ENCODE measurements at places on chromosomes 2 and 18.

GRCh38 chr2:5845798-5846330 lies 153.7 kb downstream of the SOX11 start:
- no peak for DNase-seq

DNA sequence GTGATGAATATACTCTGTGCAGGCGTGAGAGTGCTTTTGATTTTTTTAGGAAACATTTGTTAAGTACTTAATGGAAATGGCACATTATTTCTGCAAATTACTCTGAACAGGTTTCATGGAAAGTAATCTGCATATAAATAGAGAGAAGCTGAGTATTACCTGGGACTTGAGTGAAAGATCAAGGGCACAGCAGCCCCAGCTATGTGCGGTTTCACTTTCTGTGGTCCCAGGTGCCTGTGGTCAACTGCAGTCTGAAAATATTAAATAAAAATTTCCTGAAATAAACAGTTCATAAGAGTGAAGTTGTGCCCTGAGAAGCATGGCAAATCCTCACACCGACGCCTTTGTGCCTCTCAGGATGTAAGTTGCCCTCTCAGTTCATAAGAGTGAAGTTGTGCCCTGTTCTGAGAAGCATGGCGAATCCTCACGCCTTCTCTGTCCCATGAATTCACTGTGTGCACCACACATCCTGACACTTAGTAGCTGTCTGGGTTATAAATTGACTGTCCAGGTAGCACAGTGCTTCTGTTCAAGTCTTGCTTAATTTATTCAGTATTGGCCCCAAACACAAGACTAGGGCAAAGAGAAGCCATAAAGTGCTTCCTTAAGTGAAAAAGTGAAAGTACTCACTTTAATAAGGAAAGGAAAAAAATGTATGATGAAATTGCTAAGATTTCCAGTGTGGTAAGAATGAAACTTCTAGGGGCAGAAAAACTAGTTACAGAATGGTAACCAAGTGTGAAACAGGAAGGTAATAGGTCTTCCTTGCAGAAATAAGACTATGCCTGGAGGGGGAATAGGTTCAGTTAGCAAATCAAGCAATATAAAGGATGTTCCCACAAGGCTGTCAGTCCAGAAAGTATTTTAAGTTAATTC lies 4.3 kb upstream of the SNTG2 start:
- DNase-seq = no peak

DNA sequence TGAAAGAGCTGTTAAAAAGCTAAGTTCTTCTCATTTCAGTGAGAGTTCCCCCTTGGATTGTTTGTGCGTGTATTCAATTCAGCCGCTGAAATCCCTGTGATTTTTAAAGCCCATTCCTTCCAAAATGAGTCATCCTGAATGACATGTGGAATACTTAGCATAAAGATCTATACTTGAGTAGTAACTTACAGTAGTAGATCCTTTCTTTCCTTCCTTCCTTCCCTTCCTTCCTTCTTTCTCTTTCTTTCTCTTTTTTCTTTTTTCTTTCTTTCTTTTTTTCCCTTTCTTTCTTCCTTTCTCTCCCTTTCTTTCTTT lies 18.2 kb upstream of the SOX11 start:
- no peak for DNase-seq

GRCh38 chr2:186486651-186487647 lies 889 bp downstream of the ZC3H15 start:
- DNase-seq = no peak

- DNase-seq = no peak
Observed at GRCh38 chr2:3870222-3870621, 166.8 kb downstream of the DCDC2C start.

- DNase-seq = no peak
Observed at GRCh38 chr2:181311837-181312236, 145.3 kb upstream of the ITGA4 start.

GRCh38 chr2:144683966-144684365 lies 164.0 kb upstream of the ZEB2 start:
- no peak for DNase-seq

GRCh38 chr2:195509551-195509950 lies 147.5 kb upstream of the SLC39A10 start:
- no peak for DNase-seq

GRCh38 chr2:236403811-236404210 lies 139.6 kb upstream of the ASB18 start:
- no peak for DNase-seq

GRCh38 chr2:12120281-12121150 lies 374.1 kb downstream of the LPIN1 start:
- DNase-seq = no peak

DNA sequence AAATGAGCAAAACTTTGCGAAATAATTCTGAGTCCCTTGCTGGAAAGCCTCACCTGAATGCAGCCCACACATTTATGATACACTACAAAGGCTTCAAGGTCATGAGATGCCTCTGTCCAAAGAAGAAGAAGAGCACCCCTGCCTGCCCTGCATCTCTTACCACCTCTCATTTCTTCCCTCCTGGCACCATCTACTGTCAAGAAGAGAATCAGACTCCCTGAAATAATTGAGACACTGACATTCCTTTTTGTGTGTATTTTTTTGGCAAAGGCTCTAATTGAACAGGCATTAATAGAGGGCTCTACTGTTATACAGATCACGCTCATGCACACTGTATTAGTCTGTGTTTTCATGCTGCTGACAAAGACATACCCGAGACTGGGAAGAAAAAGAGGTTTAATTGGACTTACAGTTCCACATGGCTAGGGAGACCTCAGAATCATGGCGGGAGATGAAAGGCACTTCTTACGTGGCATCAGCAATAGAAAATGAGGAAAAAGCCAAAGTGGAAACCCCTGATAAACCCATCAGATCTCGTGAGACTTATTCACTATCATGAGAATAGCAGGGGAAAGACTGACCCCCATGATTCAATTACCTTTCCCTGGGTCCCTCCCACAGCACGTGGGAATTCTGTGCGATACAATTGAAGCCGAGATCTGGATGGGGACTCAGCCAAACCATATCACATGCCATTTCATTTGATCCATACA lies 176.3 kb downstream of the ALPK2 start:
- no peak for DNase-seq

DNA sequence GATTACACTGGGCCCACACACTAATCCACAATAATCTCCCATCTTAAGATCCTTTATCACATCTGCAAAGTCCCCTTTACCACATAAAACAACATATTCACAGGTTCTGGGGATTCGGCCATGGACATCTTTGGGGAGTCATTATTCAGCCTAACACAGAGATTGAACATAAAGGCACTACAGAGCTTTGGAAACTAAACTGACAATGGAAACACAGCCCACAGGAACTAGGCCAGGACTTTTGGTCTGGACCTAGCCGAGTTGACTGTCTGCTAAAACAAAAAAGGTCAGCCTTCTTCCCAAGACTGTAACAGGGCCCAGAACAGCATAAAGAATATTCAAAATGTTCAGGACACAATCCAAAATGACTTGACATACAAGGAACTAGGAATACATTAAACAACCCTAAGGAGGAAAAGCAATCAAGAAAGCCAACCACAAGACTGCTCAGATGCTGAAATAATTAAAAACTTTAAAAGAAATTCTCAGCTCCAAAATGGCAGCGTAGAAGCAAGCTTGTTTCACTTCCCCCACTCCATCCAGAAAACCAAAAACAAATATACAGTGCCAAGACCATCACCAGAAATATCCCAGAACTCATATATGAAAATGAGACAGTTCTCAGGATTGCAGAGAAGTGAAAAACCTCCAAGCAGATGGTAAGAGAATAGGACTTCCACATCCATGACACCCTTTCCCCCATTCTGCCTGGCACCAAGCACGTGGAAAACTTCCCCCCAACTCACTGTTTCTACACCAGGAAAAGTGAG lies 207.8 kb downstream of the ATAD2B start:
- no peak for DNase-seq

- DNase-seq = no peak
Observed at GRCh38 chr18:7987284-7987976, 420.3 kb downstream of the PTPRM start.

DNA sequence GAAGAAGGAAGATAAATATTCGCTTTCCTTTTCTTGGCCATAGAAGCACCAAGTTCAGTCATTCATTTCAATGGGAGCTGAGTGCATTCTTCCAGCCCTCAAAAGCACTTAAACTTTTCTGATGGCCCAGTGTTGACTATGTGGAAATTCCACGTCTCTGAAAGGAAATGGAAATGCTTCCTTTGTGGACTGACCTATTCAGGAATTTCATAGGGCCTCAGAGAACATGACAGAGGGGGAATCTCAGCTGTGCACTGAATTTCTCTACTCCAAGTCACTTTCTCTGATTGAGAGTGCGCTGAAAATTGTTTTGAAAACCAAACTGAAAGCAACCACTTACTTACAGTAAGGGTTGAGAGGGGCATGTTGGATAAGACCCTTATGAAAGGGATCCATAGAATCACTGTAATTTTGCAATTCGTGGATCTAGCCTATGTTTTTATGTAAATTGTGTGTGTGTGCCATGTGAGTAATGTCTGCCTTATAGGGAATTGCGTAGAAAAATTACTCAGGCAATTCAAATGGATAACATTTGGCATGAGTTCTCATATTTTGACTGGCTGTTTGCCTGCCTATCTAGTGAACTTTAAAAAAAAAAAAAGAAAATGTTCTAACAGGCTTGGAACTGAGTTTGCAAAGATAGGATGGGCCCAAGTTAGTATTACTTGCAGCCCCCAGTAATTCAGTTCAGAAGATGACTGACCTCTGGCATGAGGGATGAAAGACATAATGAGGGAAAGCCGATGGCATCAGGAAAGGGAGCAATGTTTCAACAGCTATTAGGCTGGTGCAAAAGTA lies 437.0 kb downstream of the PTPRM start:
- no peak for DNase-seq

GRCh38 chr2:7281231-7282201 lies 364.3 kb downstream of the RNF144A start:
- no peak for DNase-seq

GRCh38 chr2:160168878-160169277 lies 31.2 kb downstream of the ITGB6 start:
- no peak for DNase-seq

DNA sequence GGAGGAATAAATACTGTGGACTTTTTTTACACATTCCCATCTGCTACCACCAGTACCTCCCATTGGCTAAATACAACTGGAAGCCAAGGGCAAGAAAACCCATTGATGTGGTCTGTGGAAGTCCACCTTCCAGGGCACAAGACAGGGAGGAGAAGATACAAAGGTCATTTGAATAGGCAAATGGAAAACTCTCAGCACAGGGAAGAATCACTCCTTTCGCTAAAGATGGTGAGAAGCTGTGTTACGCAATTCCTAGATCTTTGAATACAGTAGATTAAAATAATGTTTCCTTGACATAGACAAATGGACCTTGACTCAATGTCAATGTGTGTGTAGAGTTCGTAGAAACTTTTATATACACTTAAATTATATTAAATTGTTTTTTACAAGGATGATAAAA lies 70.9 kb upstream of the ERBB4 start:
- no peak for DNase-seq

- no peak for DNase-seq
Observed at GRCh38 chr2:187936228-187936627, 355.4 kb upstream of the GULP1 start.

- DNase-seq = no peak
Observed at GRCh38 chr2:54336977-54337255, 80.9 kb upstream of the TSPYL6 start.

DNA sequence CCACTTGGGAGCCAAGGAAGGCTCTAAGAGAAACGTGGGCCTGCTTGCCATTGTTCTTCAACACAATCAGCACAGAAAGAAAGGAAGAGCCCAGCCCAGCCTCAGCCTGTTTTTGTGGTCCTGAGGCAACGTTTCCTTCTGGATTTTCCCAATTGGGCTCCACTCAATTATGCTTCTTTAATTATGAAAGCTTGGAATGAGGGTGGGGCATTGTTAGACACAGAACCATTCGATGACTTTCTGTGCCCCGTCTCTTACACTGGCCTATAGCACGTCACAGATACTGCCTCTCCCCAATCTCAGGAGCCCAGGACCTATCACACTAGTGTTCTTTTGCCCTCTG lies 207.4 kb downstream of the ZFP36L2 start:
- no peak for DNase-seq

DNA sequence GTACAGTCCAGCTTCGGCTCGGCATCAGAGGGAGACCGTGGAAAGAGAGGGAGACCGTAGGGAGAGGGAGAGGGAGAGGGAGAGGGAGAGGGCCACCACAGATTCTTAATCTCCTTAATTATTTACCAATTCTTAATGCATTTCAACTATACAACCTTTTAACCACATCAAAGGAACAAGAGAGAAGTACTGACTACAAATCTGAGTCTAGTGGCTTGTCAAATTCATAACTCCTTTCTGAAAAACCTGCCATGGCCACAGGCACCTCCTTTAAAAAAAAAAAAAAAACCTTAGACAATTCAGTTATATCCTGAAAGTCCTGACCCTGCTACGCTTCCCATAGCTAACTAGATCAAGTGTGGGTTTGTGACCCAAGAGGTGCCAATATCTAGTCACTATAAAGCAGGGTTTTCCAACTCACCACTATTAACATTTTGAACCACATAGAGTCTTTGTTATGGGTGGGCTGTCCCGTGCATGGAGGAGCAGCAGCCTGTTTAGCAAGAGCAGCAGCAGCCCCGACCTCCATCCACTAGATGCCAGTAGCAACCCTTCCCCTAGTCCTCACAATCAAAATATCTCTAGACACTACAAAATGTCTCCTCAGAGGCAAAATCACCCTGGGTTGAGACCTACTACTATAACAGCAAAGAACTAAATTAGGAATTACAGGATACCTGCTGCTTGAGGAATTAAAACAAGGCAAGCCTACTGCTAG lies 6.8 kb downstream of the ESCO1 start:
- no peak for DNase-seq

DNA sequence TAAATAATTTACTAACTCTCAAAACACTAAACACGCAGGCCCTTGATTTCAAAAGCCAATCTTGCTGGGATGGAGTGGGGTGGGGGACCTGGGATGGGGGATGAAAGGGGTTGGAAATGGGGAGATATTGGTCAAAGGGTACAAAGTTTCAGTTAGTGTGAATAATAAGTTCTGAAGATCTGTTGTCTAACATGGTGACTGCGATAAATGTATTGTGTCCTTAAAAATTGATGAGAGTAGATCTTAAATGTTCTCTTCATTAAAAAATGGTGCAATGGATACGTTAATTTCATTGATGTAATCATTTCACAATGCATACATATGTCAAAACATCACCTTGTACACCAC lies 505 bp upstream of the ACYP2 start:
- no peak for DNase-seq

GRCh38 chr2:218513676-218514075 lies 54.5 kb downstream of the USP37 start:
- DNase-seq = no peak
